Stimulated activated CD4-positive, alpha-beta T cell treated with anti-CD3 and anti-CD28 coated beads, Interleukin-15, amount 100 ng/mL, for 48 hours (primary cell): ENCODE measurements at places on chromosomes 6 and 20.
A peak's percentile ranks its signal among the peaks of the same experiment; 100 is the strongest.

GRCh38 chr20:57647006-57647932 lies 27.0 kb upstream of the ZBP1 start:
- no peak for DNase-seq

- no peak for DNase-seq
Observed at GRCh38 chr6:112218563-112218962, 35.8 kb downstream of the LAMA4 start.

DNA sequence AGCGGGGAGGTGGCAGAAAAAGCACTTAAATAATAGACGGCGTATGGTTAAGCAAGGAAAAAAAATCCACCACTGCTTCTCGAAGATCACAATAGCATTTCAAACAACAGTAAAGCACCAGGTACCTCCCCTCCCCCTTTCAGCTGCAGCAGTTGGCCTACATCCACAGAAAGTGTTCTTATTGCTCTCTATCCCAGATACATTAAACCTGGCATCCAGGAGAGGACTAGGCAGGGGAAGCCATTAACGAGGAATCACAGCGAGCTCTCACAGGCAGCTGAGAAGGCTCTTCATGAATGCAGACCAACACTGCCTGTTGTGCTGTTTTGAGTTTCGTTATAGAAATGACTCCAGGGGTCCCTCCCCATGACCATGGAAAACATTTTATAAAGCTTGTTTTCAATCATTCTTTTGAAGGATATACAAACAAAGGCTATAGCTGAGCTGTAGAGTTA lies 11.8 kb downstream of the FYN start:
- DNase-seq: no peak

DNA sequence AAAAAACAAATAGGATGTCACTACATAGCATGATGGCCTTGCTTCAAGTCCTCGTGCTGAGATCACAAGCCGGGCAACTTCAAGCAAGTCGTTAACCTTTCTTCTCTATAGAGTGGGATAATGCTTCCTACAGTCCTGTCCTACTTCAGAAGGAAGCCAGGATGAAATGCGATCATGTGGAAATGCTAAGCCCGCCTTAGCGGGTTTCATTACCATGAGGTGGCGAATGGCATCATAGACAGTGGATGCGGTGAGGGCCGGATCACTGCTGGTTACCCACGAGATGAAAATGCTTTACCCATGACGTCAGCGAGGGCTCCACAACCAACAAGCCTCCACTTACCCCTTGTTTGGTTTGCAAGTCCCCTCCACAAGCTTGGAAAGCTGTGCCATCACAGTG lies 206.4 kb downstream of the TBXT start:
- DNase-seq: no peak

GRCh38 chr20:13341737-13342393 lies 120.8 kb downstream of the ISM1 start:
- no peak for DNase-seq

DNA sequence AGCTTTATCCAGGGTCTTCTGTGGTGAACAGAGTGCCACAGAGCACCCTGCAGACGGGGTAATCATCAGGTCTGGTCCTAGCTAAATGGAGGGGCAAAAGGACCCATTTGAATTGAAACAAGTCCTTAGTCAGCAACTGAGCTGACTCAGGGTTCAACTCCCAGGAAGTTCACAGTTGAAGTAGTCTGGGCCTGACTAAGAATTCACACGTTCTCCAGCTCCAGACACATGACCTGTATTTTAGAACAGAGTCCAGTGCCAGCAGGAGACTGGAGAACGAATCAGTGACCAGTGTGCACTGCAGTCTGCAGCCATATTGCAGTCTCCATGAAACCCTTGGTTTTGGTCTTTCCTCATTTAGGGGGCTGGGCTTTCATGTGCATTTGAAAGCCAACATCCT lies 85.2 kb downstream of the ELOVL4 start:
- DNase-seq: no peak

- DNase-seq: no peak
Observed at GRCh38 chr6:140773276-140773675, 1359.4 kb upstream of the GJE1 start.

- no peak for DNase-seq
Observed at GRCh38 chr6:148509800-148510581, 167.4 kb downstream of the SASH1 start.

DNA sequence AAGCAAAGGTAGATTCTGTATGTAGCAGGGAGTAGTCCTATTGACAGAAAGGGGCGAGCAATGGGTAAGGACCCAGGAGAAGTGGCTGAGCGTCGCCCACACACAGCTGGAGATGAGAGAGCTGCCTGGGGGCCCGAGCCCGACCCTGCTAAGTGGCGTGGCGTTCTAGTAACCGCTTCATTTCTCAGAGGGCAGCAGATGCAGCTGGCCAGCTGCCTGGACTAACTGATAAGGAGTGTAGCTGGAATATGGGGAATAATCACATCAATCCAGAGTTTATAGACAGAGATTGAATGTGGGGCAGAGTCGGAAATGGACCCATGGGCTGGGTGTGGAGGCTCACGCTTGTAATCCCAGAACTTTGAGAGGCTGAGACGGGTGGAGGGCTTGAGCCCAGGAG lies 64.4 kb downstream of the EZR start:
- no peak for DNase-seq

- DNase-seq: no peak
Observed at GRCh38 chr6:20317430-20317829, 84.2 kb upstream of the E2F3 start.

DNA sequence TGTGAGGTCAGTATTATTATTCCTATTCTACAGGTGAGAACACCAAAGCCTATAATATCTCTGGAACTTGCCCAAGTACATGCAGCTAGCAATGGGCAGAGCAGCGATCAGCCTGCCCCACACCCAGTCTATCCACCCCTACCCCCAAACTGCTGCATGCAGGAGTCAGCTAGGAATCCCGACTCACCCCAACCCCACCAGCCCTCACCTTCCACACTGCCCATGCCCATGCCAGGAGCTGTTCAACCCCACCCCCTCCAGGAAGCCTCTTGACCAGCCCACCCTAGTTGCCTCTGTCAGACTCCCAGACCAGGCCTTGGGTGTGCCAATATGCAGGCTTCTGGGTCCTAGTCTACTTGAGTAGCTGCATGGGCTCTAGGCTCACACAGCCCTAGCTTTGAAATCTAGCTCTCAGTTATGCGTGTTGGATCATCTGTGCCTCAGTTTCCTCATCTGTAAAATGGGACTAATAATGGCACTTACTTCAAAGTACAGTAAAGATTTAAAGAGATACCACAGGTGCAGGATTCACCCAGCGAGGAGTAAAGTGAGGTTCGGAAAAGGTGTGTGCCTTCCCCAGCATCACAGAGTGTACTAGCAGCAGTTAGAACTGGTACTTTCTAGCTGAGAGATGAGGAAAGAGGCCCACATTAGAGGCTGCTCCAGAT lies 173.2 kb downstream of the VEGFA start:
- DNase-seq: no peak

DNA sequence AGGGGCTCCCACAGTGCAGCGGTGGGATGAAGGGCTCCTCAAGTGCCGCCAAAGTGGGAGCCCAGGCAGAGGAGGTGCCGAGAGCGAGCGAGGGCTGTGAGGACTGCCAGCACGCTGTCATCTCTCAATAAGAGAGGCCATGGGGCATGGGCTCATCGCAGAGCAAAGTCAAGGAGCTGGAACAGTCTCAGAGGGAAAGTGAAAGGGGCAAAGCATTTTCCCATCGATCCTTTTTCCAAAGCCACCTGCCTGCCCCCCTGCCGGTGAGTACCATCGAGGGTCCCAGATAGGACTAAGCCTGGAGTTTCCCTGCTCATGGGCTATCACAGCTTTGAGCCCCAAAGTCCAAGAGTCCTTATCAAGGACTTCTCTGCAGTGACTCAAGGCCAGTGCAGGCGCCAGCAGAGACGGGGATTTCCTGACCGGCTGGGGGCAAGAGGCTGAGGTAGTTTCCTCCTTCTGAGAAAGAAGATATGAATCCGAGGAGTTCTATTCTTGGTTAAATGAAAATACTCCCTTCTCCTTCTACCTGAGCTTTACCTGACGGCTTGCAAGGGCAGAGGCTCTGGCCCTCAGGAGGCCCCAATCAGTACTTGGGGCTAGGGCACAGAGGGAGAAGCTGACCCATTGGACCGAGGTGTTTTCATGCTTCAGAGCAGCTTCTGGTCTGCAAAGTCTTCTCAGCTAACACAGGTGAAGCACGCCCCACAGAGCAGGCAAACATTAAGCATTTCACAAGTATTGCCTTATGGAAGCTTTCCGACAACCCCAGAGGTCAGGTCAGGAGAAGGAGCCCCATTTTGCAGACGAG lies 22.6 kb downstream of the ETV7 start:
- no peak for DNase-seq

DNA sequence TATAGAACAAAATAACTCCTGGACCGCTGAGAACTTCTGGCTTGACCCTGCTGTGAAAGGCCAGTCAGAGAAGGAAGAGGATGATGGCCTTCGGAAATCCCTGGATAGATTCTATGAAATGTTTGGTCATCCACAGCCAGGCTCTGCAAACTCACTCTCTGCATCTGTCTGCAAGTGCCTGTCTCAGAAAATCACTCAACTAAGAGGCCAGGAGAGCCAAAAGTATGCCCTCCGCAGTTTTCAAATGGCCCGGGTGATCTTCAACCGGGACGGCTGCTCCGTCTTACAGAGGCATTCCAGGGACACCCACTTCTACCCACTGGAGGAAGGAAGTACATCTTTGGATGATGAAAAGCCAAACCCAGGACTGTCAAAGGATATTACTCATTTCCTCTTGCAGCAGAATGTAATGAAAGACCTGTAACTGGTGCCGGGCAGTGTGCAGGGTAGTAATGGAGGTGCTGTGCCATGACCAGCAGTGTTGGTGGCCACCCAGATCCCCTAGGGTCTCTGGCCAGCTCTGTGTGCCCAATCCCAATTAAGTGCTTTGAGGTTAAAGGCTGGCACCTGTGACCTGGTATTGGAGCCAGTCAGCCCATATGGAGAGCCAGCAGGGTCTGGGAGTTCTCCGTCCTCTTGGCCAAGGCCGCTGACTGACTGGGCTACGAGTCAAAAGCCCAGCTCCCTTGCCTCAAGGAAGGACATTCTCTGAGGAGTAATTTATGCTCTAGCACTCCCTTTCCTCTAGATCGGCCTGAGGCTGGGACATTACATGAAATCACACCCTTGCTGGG lies 87.1 kb downstream of the TRMT6 start:
- no peak for DNase-seq

GRCh38 chr6:87731818-87732661 lies 30.0 kb upstream of the AKIRIN2 start:
- DNase-seq: no peak

GRCh38 chr20:45450097-45450818 lies 19.3 kb upstream of the WFDC2 start:
- no peak for DNase-seq

DNA sequence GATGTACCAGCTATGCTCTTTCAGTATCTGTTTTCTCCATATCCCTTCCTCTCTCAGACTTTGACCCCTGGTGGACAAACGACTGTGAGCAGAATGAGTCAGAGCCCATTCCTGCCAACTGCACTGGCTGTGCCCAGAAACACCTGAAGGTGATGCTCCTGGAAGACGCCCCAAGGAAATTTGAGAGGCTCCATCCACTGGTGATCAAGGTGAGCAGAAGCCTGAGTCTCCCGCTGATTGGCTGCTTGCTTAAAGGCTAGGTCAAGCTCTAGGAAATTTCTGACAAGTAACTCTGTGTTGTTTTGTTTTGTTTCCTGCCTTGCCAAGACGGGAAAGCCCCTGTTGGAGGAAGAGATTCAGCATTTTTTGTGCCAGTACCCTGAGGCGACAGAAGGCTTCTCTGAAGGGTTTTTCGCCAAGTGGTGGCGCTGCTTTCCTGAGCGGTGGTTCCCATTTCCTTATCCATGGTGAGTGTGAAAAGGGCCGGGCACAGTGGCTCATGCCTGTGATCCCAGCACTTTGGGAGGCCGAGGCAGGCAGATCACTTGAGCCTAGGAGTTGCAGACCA lies 28.6 kb downstream of the C6orf89 start:
- DNase-seq: no peak

GRCh38 chr6:115000736-115001135 lies 657.9 kb upstream of the HS3ST5 start:
- no peak for DNase-seq

- DNase-seq: no peak
Observed at GRCh38 chr6:20055916-20056315, 156.4 kb downstream of the MBOAT1 start.

DNA sequence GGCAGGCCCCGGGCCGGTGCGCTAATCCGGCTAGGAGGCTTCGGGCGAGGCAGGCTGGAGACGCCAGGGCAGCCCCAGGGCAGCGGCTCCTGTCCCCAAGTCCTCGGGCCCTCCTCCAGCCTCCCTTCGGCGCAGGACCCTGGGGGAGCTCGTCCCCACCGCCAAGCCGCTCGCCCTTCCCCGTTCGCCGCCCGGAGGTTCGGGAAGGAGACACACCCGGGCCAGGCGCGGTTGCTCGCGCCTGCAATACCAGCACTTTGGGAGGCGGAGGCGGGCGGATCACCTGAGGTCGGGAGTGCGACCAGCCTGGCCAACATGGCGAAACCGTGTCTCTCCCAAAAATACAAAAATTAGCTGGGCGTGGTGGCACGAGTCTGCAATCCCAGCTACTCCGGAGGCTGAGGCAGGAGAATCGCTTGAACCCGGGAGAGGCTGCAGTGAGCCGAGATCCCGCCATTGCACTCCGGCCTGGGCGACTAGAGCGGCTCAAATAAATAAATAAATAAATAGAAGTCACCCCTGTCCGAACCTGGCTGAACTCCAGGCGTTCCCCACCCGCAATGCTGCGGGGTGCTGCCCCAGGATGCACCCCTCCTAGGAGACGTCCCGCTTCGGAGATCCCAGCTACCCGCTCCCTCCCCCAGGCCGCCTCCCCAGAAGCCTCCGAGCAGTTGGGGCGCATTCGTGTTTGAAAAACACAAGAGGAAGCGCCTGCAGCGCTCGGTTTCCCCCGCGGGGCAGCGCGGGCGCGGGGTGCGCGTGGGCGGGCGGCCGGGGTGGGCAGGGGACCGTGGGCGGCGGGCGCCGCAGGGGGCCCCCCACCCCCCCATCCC lies 27.5 kb downstream of the SERPINB9 start:
- no peak for DNase-seq

GRCh38 chr20:49587111-49587570 lies 19.2 kb upstream of the PTGIS start:
- DNase-seq: no peak

DNA sequence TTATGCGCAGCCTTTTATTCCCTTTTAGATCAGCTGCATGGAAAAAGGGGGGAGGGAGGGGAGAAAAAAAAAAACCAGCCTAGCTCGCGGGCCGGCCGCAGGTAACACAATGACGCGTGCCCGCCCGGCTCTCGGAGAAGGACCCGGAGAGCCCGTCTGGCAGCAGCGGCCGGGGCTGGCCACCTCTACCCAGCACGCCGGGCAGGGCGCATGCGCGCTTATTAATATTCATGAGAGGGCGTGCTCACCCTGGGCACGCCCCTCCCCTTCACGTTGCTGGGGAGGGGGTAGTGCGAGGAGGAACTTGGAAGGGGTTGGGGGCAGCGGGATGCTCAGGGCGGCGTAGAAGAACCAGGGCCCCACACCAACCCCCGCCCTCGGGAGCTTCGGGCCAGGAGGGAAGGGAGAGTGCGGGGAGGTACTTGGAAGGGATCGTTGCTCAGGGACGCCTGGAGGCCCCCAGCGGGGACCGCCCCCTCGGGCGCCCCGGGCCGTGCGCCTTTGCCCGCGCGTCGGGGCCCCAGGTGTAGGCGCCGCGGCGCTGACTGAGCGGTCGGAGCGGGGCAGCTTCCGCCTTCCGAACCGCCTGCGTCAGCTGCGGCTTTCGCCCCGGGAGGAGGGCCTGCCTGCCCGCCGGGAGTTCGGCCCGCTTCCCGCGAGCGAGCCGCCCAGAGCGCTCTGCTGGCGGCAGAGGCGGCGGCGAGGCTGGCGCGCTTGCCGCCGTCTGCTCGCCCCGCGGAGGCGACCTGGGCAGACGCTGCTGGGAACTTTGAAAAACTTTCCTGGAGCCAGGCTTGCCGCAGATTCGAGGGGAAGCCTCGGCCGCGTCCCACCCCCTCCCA lies at the start of gene JAG1:
TSS of gene JAG1 (minus strand) at position 158 of the 842 bp plus-strand sequence. CDS start 469 bp downstream, outside the sequence.
- DNase-seq: peak; percentile 54

- DNase-seq: no peak
Observed at GRCh38 chr20:17694767-17695166, 5.0 kb upstream of the BANF2 start.
